Activated CD8-positive, alpha-beta memory T cell treated with anti-CD3 and anti-CD28 coated beads for 48 hours (primary cell): ENCODE measurements at places on chromosomes 3 and 15.

DNA sequence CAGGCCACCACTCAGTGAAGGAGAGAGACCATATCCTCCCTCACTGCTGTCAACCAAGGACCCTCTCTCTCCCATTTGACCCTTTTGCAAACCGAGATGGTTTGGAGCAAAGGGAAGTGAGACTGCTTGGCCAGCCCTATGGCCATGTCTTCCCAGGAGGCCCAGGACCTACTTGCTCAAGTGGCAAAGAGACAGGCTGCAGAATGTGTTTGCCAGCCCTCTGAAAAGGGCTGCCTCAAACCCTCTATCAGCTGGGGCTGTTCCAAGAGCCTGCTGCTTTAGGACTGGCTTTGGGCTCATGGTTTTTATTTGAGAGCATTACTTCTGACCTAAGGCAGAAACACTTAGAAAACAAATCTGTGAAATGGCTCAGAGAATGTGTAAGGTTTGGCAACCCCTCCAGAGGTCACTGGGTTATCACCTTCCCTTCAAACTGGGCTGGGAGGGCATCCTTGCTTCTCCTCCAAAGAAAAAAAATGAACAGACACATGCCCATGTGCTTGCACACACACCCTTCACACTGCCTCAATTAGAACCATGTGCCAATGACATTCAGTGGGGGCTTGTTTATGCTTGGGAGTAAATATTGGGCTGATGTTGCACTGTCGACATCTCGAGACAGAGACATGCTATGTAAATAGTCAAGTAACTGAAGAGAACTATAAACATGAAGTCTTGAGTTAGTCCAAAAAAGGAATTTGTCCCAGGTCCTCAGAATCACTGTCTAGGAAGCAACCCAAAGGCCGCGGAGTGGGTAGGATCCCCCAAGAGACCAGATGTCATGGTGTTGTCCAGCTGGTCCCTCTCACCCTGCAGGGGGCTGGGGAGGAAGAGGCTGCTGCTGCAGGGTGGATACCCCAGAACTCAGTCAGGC, 49.8 kb upstream of the CTDSPL start:
- DNase-seq, result no peak

- no peak for DNase-seq
Observed at GRCh38 chr3:38139191-38139590, 730 bp downstream of the MYD88 start.

DNA sequence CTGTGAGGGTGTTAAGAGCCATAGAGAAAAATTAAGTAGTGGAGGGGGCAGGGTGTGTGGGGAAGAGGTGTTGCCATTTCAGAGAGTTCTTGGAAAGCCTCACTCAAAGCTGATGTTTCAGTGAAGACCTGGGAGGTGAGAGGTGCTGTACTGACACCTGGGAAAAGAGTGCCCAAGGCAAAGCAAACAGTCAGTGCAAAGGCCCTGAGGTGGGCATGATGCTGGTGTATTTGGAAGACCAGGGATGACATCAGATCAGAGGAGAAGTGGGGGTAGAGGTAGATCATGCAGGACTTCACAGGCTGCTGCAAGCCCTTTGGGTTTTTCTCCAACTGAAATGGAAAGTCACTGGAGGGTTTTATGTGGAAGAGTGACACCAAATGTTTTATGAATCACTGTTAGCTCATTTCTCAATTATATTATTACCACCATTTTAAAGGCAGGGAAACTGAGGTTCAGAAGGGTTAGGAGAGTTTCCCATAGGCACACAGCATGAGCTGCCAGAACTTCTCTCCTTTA, 42.8 kb upstream of the SMAD3 start:
- no peak for DNase-seq

DNA sequence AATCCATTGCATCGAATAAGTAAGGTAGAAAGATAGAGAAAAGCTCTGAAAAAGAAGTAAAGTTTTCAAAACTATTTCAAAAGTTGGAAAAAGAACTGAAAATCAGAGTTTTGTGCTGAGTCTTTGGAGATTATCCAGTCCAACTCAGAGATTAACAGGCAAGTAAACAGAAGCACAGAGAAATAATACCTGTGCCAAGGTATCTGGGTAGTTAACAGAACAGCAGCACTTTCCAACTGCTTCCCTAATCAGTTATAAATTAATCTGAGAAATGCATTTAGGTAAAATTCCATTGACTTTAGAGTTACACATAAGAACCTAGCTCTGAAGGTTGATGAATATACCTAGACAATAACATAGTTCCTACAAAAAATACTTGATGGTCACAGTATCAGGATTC, 355.3 kb downstream of the TBC1D5 start:
- no peak for DNase-seq
